Ovary (tissue), 10 donors: ENCODE measurements at places on chromosomes 4 and X. TPM values are rescaled to one million over a fixed set of nuclear protein-coding genes. Genes with fewer than 3 reads are reported as not detected.

PDLIM5 gene
- polyA plus RNA-seq, result 154 TPM

F11 gene
- polyA plus RNA-seq, result 0.05 TPM

GAB3 gene
- polyA plus RNA-seq, result 0.96 TPM

NLRP2B gene
- not detected for polyA plus RNA-seq

CITED1 gene
- 0.77 TPM for polyA plus RNA-seq

STATH gene
- polyA plus RNA-seq, result not detected

FMR1 gene
- polyA plus RNA-seq, result 37.6 TPM

FGF2 gene
- polyA plus RNA-seq, result 7.4 TPM

HPGD gene
- polyA plus RNA-seq, result 0.69 TPM

SMIM10L2A gene
- polyA plus RNA-seq, result 6.3 TPM
